Breast epithelium (tissue), 4 donors: ENCODE measurements at places on chromosomes 3 and 15. TPM values are rescaled to one million over a fixed set of nuclear protein-coding genes. Genes with fewer than 3 reads are reported as not detected.

Gene FGD5
- 18.7 TPM for total RNA-seq

Gene GPR27
- total RNA-seq = 2.0 TPM

Gene IQCH
- total RNA-seq = 11.9 TPM

Gene ATP10A
- 7.2 TPM for total RNA-seq

Gene ULK3
- total RNA-seq = 48.8 TPM

Gene UROC1
- not detected for total RNA-seq

Gene VGLL3
- 60.0 TPM for total RNA-seq

Gene RTP4
- 7.2 TPM for total RNA-seq

DNA sequence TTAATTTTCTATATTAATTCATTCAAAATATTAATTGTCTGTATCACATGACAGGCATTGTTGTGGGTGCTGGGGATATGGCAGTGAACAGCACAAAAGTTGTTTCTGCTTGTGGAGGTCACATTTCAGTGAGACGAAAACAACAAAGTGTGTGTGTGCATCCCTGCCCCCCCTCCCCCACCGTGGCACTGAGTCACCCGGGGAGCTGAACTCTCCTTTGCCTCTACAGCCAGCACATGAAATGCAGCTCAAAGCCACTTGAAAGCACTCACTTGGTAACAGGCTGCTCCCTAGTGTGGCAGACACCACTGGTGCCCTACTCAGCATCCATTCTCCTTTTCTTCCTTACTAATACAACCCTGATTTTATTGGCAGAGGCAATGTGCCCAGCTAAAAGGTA lies 16.9 kb upstream of the SCAMP5 start:
- no peak for DNase-seq

DNA sequence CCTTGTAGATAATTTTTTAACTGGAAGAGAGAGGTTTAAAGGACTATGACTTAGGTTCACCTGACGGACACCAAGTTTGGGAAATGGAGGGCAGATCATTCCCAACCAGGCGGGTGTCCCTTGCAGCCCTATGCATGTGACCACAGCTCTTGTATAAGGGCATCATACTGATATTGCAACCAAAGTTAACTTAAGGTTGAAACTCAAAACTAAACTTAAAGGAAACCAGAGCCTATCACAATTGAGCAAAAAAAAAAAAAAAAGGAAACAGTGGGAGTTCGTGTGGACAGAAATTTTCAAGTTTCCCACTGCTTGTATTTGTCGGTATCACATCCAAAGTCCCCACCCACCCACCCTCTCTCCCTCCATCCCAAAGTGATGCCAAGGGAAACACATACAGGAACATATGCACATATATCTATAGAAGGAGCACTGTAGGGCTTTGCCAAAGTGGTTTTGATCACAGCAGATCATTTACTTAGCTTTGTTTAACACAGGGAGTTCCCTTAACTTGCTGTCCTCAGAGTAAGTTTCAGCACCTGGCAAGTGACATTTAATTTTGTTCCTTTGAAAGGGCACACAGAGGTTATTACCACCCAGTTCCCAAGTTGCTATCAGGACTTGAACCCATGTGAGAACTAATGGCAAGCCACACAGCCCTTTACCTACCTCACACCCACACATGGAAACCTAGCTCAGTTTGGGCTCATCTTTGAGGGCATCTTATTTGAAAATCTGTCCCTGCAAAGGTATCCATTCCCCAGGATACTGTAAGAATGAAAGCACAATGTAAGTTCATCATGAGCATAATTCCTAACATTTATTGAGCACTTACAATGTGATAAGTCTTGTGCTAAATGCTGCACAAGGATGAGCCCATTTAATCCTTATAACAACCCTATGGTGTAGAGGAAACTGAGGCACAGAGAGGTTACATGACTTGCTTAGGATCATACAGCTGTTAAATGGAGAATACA lies 204.5 kb upstream of the CMC1 start:
- DNase-seq = no peak

DNA sequence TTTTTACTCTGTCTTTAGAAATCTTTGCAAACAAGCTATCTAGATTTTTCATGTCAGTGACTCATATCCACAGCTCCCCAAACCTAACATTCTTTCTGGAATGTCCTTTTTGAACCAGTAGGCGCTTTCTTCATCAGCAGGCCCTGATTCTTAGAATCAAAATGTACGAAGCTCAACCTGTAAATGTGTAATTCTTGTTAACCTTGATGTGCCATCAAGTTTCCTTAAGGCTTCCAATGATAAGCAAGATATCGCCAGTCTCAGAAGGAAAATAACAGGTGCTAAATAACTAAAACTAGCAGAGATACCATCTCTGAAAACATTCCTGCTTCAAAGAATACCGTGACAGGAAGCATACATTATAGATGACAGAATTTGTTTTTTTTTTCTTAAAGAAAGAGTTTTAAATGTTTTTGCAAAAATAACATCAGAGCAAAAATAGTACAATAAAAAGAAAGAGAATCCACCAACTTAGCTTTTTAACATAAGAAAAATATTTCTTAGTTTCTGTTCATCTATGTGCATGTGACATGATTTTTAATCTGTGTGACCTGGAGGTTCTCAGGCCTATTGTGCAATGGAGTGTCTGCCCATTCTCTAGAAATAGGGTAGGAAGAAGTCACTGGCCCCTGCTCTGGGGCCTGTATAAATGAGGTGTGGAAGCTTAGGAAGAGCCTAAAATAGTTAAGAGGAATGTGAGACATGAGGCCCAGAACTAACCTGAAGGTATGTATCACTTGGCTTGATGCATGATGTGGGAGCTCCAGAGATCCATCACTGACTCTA lies 14.7 kb upstream of the SECISBP2L start:
- no peak for DNase-seq

DNA sequence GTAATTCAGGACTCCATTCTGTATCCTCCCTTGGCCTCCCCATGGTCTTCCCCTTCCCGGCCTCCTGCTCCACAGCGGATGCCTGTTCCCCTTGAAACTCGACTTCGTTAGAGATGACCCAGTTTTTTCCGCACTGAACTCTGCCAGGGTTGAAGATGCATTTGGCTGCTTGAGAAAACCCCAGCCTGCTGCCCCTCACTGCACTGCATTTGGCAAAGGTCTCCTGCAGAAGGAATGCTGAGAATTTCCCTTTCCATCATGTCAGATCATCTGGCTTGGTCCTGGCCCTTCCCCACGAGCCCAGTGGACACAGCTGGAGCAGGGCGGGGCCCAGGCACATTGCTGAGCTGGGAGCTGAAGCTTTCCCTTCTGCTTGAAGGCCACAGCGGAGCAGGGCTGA lies 37.6 kb upstream of the RGMA start:
- no peak for DNase-seq

DNA sequence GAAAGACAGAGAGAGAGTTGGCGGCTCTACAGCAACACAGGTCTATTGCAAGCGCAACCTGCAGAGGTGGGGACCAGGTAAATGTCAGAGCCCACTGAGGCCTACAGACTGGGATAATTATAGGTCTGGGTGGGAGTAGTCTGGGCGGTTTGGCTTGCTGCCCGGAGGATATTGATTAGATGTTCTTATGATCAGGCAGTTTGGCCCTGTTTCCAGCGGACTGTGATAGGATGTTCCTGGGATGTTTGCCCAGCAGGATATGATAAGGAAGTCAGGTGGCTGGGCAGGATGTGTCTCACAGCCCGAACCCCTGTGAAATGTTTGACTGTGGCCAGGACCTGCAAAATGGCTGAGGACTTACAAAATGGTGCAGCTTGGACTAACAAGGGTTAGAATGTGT lies 364.9 kb downstream of the NAALADL2 start:
- DNase-seq = no peak

GRCh38 chr3:63613561-63613960 lies 38.9 kb upstream of the SNTN start:
- DNase-seq = no peak
